Right lung (tissue), 10 donors: ENCODE measurements at places on chromosomes 16 and 17. TPM values are rescaled to one million over a fixed set of nuclear protein-coding genes. Genes with fewer than 3 reads are reported as not detected.

Gene TEKT1
- 2.7 TPM for polyA plus RNA-seq

Gene CDH5
- 155 TPM for polyA plus RNA-seq

Gene LITAFD
- polyA plus RNA-seq: not detected

Gene NKD1
- polyA plus RNA-seq: 32.0 TPM

Gene MMP25
- 1.4 TPM for polyA plus RNA-seq

Gene PPP4C
- polyA plus RNA-seq: 68.7 TPM

DNA sequence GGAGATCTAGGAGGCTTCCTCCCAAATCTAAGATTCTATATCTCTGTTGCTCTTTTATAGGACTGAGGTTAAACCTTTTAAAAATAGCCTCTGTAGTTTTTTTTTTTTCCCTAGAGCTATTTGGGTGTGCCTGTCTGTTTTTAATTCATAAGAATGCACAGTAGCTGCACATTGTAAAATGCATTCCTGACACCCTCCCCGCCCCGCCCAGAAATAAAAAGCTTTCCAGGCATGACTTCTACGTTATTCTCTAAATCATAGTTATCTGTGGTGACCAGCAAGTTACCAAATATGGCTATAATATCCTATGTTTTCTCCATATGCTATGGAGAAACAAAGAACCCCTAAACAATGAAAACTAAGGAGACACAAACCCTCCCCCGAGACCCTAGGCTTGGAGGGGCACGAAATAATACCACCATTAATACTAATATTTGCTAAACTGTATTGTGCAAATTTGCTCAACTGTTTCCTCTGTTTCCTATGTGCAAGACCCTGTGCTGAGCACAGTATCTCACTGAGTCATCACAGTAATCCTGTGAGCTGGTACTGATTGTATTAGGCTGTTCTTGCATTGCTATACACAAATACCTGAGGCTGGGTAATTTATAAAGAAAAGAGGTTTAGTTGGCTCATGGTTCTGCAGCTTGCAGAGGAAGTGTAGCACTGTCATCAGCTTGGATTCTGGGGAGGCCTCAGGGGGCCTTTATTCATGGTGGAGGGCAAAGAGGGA lies 388.3 kb downstream of the CA10 start:
- DNase-seq: no peak

DNA sequence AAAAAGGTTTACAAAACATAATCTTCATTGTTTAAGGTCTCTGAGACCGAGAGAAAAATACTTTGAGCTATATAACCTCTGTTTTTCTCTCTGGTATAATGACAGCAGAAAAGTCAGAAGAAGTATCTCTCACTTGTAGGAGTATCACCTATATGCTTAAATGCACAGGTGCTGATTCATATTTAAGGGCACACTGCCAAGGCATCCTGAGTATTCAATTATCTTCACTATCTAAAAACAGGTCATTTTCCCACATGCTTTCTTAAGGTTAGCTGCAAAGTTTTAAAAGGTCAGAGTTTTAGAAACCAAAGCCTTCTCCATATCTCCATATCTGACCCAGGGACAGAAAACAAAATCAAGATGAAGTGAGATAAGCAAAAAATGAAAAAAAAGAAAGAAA lies 99.3 kb upstream of the C17orf78 start:
- no peak for DNase-seq

DNA sequence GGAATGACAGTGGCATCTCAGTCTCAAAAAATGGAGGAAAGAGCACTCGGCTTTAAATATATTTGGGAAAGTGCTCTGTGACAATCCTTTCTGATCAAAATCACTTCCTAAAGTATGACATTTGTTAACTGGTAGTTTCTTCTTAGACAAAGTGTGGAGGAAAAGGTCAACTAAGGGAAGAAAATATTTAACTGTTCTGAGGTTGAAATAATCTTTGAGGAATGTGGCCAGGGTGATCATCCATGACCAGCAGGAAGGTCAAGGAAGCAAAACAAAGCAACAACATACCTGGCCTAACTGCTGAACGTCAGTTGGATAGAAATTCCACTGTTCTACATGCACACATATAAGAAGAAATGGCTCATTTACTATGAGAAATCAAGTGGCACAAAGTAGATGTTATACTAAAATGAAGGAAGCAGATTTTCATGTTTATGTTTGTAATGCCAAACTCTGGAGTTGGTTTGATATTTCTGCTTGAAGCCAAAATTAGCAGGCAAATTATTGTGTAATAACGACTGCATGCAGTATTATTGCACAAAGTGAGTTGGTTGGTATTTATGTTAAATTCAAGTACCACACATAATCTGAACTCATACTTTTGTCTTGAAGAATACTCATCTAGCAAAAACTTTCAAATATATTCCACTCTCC lies 87.3 kb upstream of the CORO6 start:
- DNase-seq: peak; percentile 51

DNA sequence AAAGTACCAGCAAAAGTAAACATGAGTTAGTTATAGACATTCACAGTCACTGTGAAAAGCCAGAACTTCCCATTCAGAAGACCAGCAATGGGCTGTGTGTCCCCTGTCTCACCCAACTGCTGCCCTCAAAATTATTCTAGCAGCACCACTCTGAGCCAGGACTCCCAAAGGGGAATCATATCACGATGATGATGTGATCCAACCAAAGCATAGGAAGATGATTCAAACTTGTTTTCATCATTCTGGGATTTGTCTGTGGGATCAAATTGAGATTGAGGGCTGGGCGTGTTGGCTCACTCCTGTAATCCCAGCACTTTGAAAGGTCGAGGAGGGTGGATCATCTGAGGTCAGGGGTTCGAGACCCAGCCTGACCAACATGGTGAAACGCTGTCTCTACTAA lies 6.4 kb upstream of the NAT9 start:
- no peak for DNase-seq

DNA sequence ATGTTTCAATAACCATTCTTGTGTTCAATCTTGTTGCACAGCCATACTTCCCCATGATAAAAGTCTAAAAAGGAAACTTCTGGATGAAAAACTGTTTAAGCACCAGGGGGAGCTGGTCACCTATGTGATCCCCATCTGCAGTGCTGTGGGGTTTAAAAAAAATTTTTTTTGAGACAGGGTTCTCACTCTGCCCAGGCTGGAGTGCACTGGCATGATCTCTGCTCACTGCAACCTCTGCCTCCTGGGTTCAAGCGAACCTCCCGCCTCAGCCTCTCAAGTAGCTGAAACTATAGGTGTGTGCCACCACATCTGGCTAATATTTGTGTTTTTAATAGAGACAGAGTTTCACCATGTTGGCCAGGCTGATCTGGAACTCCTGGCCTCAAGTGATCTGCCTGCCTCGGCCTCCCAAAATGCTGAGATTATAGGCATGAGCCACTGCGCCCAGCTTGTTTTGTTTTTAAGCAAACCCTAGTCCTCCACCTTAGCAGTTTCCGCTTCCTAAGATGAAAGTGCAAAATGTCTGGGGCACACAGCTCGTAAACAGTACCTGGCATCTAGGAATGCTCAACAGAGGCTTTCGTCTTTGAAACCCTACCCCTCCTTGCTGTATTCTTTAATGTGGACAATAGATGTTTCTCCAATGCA lies 25.4 kb downstream of the DNAJA2 start:
- DNase-seq: no peak

DNA sequence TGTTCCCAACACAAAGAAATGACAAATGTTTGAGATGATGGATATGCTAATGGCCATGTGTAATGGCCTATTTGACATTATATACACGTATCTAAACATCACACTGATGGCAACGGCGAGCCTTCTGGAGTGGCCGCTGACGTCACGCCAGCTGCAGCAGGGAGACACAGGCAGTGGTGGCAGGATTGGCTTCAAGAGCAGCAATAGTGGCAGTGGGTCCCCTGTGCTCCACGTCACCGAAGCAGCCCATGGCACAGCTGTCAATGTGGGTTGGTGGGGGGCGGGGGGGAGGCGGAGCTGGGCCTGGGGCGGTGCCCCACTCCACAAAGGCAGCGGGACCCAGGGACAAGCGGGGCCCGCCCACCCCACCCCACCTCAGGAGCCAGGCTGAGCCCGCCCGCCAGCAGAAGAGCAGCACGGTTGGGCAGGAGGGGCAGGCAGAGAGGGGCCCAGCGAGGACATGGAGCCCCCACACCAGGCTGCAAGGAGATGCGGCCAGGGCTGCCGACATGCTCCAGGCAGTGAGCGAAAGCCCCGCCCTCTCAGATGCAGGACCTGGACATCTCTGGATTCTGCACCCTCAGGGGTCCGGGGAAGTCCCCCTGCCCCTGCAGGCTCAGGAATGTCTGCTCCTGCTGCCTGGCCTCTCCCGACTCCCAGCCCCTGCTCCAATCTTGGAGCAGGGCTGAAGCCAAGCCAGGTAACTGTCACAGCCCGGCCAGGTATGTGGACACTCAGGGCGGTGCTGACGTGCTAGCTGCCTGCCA lies 64.6 kb downstream of the USP32 start:
- DNase-seq: no peak

DNA sequence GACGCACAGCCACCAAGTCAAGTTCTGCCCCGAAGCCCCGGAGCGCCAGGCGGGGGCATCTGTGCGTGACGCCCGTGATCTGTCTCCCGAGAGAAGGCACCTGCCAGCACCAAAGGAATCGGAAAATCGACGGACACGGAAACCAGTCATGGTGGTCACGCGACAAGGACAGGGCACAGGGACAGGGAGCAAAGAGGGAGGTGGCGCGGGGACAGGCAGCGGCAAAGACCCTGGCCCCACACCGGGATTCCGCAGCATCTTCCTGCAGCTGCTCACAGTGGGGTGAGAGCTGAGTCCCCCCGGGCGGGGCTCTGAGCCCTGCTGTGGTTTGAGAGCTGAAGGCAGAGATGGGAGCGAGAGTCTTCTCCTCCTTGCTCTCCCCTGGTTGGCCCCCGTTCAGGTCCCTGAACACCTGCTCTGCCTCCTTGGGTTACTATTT lies 56.4 kb downstream of the ABR start:
- DNase-seq: no peak

- no peak for DNase-seq
These were observed 39.8 kb downstream of the HSBP1 start for GRCh38 chr16:83847371-83848225.

DNA sequence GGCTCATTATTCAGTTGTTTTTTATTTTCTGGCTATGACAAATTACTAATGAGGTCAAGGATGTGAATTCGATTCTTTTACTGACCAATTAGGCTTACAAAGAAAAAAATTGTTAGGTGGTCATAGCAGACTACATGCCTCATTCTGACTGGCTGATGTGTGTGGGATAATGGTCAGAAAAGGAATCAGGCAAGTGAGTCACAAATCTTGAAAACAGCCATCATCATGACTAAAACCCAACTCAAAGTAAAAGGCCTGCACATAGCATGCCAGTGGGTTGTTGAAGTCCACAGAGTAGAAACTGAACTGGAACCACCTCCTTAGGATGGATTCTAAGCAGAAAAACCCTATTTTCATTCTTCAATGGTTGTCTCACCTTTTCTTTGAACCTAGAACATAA lies 8.6 kb downstream of the RPGRIP1L start:
- no peak for DNase-seq

- no peak for DNase-seq
These were observed 153.2 kb upstream of the MON1B start for GRCh38 chr16:77037696-77038347.

- no peak for DNase-seq
These were observed 95.6 kb downstream of the WSCD1 start for GRCh38 chr17:6165806-6166205.

DNA sequence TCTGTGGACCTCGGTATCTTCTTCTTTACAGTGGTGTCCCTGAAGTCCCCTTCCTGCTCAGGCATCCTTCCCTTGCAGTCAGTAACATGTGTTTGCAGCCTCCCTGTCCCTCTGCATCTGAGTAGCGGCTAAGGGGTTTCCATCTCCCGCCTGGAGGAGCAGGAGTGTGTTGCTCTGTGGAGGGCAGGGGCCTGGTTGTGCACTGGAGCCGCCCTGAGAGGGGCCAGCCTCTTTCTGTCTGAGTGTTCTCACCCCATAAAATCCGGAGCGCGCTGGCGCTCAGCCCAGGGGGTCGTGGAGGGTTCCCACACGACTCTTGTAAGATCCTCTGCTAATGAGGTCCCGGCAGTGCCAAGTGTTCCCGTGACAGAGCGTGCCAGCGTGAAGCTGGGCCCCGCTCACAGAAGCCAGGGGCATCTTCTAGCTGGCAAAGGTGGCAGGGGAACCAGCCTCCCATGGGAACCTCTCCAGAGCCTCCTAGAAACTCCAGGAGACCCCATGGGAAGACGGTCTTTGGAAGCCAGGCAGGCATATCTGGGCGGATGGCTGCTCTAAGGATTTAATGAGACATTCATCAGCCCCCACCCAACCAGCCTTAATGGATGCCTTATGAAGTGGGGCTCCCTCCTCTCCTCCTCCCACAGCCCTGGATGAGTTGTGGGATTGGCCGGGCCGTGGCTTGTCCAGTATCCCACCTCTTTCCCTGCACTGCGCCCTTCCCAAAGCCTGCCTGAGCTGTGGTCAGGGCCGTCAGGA lies 91.4 kb upstream of the GSE1 start:
- peak; percentile 92 for DNase-seq

- DNase-seq: no peak
These were observed 13.5 kb upstream of the DYNLRB2 start for GRCh38 chr16:80527297-80527696.

GRCh38 chr17:6366221-6366666 lies 68.7 kb downstream of the AIPL1 start:
- DNase-seq: no peak

DNA sequence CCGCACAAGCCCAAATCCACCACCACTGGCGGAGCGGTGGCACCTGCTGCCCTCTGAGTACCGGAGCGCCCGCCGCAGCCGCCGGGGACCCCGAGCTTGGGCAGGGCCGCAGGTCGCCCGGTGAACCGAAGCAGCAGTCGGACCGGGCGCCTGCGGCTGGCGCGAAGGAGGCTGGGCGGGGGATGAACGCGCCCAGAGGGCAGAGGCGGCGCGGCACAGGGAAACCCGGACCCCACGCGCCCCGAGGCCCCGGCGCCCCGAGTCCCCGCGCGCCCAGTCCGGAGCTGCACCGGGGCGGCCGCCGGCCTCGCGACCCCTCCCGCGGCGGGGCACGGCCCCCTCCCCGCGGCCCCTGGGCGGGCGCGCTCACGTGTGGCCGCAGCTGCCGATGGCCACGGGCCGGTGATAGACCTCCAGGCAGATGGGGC lies 393 bp downstream of the RNF166 start:
- no peak for DNase-seq

- DNase-seq: peak; percentile 27
These were observed 64.7 kb downstream of the CDK12 start for GRCh38 chr17:39525801-39526506.
